ENCODE measurements at places on chromosomes 7 and 10. TPM values are rescaled to one million over a fixed set of nuclear protein-coding genes. Genes with fewer than 3 reads are reported as not detected.

GRCh38 chr7:107213193-107213788 is 44.5 kb downstream of the HBP1 start:
- no peak for DNase-seq
- no peaks in the 10 kb centered on the region for H3K27me3 ChIP-seq

- H3K36me3 ChIP-seq = no peaks in the 10 kb centered on the region
- peak overlapping the region; percentile 53 for H3K27ac ChIP-seq
- peaks cover 16% of the 10 kb centered on the region for H3K27me3 ChIP-seq
- peak overlapping the region; percentile 77 for H3K4me3 ChIP-seq
Observed at GRCh38 chr10:48306870-48307710, 613 bp downstream of the MAPK8 start.

GRCh38 chr10:109984013-109984412 is 23.8 kb upstream of the ADD3 start:
- H3K4me3 ChIP-seq = no peak overlapping the region
- H3K27me3 ChIP-seq = no peaks in the 10 kb centered on the region
- H3K4me1 ChIP-seq = peaks cover 55% of the 10 kb centered on the region
- no peak overlapping the region for H3K27ac ChIP-seq
- DNase-seq = no peak

The EPHA1 gene
- not detected for total RNA-seq
